HFFc6 (cell line): ENCODE measurements at places on chromosomes 2 and 18.

GRCh38 chr18:62224229-62224628 lies 37.2 kb downstream of the RELCH start:
- DNase-seq, result no peak

- DNase-seq, result peak; percentile 96
Measured at GRCh38 chr2:11406958-11407381, 59.0 kb downstream of the E2F6 start.

- DNase-seq, result no peak
Measured at GRCh38 chr2:173252581-173252980, 102.1 kb upstream of the CDCA7 start.

DNA sequence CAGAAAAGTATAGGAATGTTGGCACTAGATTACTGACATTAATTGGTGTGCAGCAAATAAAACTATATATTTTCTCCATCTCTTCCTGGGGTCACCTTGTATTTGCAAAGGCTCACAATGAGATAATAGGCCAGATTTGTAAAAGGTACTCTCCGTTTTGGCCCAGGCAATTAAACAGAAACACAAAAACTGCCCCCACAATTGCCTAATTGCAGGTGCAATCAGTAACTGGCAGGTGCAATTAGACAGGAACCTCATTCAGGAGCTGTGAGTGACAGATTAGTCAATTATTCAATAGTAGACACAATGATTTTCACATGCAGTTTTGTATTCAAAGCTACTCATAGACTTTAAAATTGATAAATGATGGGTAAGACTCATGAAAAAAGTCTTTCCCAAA lies 451.4 kb upstream of the ID2 start:
- DNase-seq, result no peak
